ENCODE measurements at places on chromosomes 5 and 9. TPM values are rescaled to one million over a fixed set of nuclear protein-coding genes. Genes with fewer than 3 reads are reported as not detected.

GRCh38 chr9:84969084-84969483 is 299.6 kb downstream of the NTRK2 start:
- no peak for DNase-seq

Gene SGCD
- not detected for total RNA-seq

Gene PDE6A
- not detected for total RNA-seq

DNA sequence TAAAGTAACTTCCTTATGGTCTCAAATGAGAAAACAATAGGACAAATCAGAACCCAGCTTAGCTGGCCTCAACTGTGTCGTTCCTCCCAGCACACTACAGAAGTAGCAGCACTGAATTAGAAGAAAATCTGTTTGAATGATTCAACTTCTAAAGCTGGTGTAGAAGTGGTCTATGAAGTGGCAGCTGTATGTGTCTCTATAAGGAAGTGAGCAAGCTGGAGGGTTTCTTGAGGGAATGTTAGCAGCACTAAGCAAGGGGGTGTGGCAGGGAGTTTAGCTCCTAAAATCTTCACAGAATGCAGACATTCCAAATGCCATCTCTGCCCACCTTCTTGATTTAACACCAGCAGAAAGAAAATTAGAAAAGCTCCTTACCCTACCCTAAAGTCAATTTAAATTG is 4.1 kb downstream of the KLF9 start:
- no peak for DNase-seq

GRCh38 chr5:158756871-158757270 is 342.8 kb downstream of the EBF1 start:
- DNase-seq = no peak

Gene ANKRD18B
- 2.6 TPM for total RNA-seq

DNA sequence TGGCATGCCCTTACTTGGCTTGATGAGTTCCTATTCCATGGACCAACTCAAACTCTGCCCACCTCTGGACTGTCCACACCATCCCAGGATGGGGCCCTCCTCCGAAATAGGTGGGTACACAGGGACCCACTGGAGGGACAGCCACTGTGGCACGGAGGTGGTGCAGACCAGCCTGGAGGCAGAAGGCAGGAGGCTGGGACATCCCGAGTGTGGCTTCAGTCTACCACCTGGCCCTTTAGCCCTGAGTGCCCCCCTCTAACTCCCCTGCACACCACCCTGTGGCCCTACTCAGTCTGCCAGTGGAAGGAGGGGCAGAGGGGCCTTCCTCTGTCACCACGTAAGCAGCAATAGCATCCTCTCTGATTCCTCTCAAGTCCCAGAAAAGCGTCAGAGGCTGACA is 3.7 kb downstream of the IL3 start:
- DNase-seq = no peak

DNA sequence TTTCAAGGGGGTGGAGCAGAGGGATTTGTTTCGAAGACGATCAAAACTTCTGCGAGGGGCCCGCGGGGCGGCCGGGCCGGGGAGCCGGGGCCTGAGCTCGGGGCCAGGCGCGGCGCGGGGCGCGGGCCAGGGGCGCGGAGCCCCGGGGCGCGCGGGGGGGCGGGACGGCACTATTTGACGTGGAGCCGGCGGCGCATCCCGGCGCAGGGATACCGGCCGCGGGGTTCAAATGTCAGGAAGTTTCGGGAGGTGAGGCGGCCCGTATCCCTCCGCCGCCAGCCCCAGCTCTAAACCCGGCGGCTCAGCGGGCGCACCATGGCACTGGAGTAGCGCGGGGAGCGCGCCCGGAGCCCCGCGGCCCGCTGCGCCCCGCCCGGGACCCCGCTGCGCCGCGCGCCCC is at the start of gene LMX1B:
LMX1B (plus strand) TSS at position 278 of the 400 bp plus-strand sequence. CDS start 522 bp downstream, outside the sequence.
- no peak for DNase-seq

Gene SH3RF2
- 0.57 TPM for total RNA-seq

Gene LAMC3
- total RNA-seq = not detected

DNA sequence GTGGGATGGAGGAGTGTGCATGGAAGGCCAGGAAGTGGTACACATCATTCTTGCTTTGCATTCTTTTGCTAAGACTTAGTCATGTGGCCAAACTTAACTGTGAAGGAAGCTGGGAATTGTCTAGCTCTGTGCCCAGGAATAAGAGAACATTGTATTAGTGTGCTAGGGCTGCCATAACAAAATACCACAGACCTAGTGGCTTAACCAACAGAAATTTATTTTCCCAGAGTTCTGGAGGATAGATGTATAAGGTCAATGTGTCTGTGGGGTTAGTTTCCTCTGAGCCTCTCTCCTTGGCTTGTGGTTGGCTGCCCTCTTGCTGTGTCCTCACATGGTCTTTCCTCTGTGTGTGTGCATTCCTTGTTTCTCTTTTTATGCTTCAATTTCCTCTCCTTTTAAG is 32.4 kb downstream of the NNT start:
- DNase-seq = no peak

Gene ACTBL2
- total RNA-seq = not detected

GRCh38 chr9:92726971-92727715 is 37.5 kb downstream of the BICD2 start:
- DNase-seq = no peak

- no peak for DNase-seq
These were observed 289.6 kb upstream of the ADAMTSL1 start for GRCh38 chr9:18184401-18184800.

GRCh38 chr5:115577741-115578140 is 24.5 kb downstream of the TICAM2 start:
- DNase-seq = no peak

DNA sequence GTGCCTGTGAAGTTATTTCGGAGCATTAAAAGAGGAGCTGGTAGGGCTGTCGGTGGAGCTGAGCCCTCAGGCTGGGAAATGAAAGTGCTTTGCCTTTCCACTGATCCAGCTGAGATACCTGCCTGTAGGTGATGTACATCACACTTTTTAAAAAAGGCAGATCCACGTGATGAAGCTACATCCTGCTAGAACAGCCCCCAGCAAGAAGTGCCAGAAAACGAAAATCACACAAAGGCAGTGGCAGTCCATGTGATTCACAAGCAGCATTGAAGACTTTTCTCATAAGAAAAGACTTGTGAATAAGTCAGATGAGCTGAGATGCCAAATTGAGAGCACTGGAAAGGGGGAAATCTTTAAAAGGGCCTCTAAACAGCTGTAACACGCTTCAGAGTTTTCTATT is 765.1 kb downstream of the PTPRD start:
- DNase-seq = no peak

DNA sequence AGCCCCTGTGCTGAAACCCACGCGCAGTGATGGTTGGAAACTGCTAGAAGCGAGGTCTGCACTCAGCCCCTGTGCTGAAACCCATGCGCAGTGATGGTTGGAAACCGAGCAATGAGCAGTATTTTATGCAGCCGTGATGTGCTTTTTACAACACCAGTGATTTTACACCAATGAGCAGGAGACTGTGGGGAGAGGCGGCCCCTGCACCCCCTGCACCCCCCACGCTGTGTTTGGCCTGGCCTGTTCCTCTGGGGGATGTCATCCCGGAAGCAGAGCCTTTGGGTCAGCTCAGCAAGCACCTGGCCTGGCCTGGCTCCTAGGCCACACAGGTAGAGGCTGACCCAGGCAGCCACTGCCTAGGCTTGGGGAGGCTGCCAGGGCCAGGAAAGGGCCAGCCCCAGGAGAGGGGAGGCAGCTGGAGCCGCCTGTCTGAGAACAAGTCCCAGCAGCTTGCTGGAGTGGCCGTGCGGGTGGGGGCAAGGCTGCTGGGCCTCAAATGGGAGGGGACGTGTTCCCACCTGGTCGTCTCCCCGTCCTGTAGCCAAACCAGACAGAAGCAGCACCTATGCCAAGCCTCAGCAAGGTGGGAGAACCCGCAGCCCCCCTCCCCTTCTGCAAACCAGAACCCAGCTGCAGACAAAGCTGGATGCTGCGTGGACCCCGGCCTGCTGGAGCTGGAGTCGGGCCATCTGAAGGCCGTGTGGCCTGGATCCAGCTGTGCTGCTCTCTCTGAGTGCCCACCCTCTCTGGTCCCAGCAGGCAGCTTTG is 46.8 kb downstream of the DBH start:
- no peak for DNase-seq

DNA sequence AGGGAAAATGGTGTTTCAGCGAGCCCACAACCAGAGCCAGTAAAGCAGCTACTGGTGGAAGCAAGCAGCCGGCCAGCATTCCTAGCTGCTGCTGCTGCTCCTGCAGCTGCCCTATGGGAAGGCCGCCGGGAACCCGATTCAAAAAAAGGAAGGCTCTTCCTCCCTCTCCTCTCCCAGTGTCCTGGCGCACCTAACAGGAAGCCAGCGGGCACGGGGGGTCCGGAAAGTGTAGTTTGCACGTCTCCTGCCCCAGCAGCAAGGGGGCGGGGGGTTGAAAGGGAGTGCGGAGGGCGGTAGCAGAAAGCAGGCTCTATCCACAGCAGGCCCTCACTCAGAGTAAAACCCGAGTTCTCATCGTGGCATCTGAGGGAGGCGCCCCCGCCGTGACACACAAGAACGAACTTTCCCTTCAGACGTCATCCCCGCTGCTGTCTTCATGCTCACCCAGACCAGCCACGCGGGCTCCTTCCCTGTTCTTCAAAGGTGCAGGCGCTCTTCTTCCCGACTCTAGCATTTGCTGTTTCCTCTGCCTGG is 16.5 kb downstream of the GRXCR2 start:
- no peak for DNase-seq

DNA sequence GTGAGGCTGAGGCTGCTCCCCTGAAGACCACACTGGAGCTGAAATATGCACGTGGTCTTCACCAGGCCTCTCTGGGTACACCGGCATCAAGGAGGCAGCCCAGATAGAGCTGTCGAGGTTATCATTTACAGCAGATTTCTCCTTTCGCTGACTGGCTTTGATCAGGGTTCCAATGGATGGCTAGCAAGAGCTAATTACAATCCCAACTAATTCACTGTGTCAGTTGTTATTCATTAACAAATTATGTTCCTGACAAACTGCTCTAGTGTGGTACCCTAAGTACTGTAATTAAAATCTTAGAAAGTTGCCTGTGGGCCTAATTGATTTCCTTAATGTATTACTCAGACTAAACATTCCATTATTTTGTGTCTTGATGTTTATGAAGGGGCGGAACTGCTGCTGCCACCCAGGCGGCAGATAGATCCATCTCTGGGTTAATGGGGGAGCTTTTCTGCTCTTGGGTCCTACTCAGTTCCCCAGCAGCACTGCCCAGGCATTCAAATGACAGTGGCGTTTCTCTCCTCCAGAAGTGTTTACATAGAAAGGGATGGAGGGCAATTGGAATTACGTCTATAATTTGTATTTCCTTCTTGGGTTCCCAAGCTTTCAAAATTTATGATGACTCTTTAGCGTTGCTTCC is 71.7 kb upstream of the RAD23B start:
- no peak for DNase-seq

Gene SH3TC2
- total RNA-seq = not detected

DNA sequence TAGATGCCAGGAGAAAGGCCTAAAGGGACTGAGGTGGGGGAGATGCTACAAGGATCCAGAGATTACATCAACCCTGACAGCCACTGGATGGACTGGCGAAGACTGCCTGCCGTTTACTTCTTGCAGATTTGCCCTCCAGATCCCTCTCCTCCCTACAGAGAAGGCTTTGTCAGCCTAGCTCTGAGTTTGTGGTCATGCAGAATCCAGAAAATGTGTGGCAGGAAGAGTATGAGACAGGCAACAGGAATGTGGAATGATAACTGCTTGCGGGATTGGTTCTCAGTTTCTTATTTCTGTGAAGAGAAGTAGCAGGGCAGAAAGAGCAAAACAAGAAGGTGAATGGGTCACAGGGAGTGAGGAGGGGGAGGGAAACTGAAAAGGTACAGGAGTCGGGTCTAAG is 129.6 kb downstream of the TLE1 start:
- no peak for DNase-seq

DNA sequence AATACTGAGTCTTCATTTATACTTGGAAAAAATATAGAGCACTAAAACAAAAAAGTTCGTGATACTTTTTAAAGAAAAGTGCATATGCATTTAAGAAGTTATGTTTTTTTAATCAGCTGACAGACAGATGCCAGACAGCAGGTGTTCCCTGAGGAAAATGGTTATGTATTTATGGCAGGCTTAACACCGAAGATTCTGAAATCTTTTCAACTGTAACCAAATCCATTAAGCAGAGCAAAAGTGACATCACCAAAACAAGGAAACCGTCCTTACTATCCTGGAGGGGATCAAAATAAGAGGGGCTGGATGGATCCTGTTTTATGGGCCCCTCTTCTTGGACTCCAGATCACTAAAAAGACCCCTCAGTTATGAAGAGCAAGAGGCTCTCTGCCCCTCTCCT is 404.9 kb upstream of the ADAMTS16 start:
- DNase-seq = no peak

DNA sequence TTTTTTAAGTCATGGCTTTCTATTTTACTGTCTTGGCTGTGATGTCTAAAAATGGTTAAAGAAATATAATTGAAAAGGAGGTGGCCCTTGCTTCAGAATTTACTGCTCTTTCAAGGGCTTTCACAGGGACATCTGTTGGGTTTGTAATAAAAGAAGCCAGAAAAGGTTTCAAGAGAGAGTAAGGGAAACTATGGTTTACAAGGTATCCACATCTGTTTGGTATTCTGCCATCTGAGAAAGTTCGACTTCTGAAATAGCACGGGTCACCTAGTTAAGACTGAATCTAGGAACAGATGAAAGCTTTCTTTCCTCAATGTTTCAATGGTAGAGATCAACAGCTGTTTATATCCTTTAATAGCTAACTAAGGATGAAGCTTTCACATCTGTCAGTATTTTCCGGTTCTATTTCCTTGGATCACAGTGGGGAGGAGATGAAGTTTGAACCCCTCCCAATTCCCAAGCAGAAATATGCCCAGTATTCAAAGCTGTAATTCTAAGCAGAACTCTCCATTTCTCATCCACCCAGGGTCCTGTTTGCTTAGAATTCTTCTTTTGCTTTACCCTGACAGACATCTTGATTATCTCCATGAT is 72.8 kb upstream of the IFNK start:
- no peak for DNase-seq

DNA sequence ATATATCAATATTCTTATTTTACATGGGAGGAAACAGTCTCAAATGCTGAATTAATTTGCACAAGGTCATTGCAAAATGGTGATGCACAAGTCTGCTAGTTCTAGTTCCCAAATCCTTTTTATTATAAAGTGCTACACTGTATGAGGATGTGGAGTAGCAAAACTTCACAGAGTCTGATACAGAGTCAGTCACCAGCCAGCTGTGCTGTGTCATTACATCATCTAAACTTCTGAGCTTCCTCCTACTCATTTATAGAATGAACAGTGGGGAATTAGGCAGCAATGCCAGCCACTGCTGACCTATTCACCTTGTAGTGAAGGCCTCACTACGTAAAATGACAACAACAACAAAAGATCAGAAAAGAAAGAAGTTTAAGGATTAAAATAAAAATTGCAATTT is 357.8 kb downstream of the TMEM167A start:
- DNase-seq = no peak

Gene PHF24
- total RNA-seq = 0.11 TPM

GRCh38 chr9:124297551-124297901 is 39.8 kb downstream of the NEK6 start:
- DNase-seq = no peak

- no peak for DNase-seq
These were observed 32.6 kb upstream of the TTLL11 start for GRCh38 chr9:122125509-122126330.

DNA sequence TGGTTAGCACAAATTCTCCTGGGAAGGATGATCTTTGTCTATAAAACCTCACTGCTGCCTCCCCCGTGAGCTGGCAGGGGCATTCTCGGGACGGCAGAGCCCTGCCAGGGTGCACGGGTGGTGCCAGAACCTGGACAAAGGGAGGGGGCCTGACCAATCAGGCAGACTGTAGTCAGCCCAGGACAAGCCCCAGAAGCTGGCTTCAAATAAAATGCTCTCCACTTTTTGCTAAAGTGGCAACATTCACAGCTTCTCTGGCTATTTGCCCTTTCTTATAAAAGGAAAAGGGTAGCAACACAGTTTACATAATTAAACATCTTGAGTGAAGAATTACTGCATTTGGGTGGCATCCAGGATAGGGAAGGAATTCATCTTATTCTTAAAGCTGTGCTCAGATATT is 14.4 kb downstream of the IL9 start:
- DNase-seq = no peak
